ENCODE measurements at places on chromosomes 5 and 9.

DNA sequence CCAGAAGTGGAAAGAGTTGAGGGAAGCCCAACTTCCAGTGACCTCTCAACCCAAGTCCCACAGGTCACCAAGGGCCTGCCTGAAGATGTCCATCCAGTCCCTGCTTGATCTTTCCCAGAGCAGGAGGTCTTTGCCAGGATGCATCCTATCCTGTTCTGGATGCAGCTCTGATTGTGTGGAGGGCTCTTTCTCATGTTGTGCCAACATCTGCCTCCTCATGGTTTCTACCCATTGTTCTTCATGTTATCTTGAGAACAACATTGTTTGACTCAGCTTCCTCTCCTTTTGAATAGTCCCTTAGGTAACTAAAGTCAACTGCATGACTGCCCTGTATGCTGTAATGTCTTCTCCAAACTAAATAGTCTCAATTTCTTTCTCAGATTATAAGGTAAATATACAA is 169.3 kb downstream of the CCDC192 start:
- DNase-seq = no peak

DNA sequence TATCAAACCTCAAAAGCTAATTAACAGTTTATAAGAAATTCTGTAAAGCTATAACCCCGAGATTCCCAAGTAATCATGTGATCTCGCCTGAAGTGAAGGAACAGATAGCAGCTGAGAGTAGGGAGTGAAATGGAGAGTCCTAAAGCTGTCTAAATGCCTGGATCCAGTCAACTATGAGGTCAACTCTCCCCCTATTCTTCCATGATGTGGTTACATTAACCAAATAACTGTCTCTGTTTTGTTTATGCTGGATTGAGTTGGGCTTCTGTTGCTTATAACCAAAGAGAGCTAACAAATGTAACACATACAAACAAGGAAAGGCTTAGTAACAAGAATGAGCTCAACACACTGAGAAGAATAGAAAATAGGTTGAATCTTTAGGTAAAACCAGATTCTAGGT is 41.6 kb downstream of the GKAP1 start:
- no peak for DNase-seq

- no peak for DNase-seq
Observed at GRCh38 chr5:55445791-55446190, 89.0 kb downstream of the PLPP1 start.

- no peak for DNase-seq
Observed at GRCh38 chr5:78701795-78702410, 53.3 kb upstream of the LHFPL2 start.

GRCh38 chr5:141051521-141051866 is 320 bp downstream of the PCDHB1 start:
- no peak for DNase-seq

DNA sequence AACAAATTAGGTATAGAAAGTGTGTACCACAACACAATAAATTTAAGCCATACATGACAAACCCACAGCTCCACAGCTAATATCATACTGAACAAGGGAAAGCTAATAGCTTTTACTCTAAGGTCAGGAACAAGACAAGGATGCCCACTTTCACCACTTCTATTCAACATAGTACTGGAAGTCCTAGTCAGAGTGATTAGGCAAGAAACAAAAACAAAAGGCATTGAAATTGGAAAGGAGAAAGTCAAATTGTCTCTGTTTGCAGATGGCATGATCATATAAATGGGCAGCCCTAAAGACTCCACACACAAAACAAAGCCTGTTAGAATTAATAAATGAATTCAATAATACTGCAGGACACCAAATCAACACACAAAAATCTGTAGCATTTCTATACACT is 548.8 kb downstream of the CTNND2 start:
- no peak for DNase-seq

- no peak for DNase-seq
Observed at GRCh38 chr5:75116856-75117255, 64.5 kb upstream of the GCNT4 start.

- no peak for DNase-seq
Observed at GRCh38 chr9:14207352-14207995, 106.5 kb downstream of the NFIB start.
